ENCODE measurements at places on chromosomes 11 and 22. TPM values are rescaled to one million over a fixed set of nuclear protein-coding genes. Genes with fewer than 3 reads are reported as not detected.

The TBX1 gene
- total RNA-seq = 0.09 TPM

DNA sequence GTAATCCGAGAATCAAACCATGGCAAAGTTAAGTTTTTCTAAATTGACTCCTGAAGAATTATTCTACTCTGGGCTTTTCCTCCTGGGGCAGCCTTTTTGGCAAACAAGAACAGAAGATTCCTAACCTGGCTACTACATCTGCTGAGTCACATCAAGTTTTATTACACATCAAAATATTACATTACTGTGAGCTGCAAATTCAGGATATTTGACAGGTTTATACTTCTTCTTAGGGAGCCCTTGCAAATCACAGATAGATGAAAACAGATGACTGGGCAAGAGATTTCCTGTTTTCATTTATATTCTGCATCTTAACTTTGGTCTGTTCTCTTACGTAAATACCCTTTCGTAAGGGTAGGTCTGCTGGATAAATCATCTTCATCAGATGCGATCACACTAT, 23.6 kb downstream of the XRRA1 start:
- no peaks in the 10 kb centered on the region for H3K27me3 ChIP-seq
- H3K4me3 ChIP-seq = peak overlapping the region; percentile 9
- H3K36me3 ChIP-seq = peaks cover 6% of the 10 kb centered on the region
- no peak for DNase-seq
- no peak overlapping the region for H3K27ac ChIP-seq
- peaks cover 19% of the 10 kb centered on the region for H3K4me1 ChIP-seq

- H3K4me1 ChIP-seq = no peaks in the 10 kb centered on the region
- no peaks in the 10 kb centered on the region for H3K27me3 ChIP-seq
- no peak overlapping the region for H3K4me3 ChIP-seq
- H3K27ac ChIP-seq = no peak overlapping the region
- H3K36me3 ChIP-seq = no peaks in the 10 kb centered on the region
Measured at GRCh38 chr22:21916309-21916918, 36.2 kb downstream of the PPM1F start.

GRCh38 chr22:45120931-45121330, 42.8 kb upstream of the NUP50 start:
- no peak for DNase-seq
- no peaks in the 10 kb centered on the region for H3K4me1 ChIP-seq
- H3K27me3 ChIP-seq = peaks cover 13% of the 10 kb centered on the region

DNA sequence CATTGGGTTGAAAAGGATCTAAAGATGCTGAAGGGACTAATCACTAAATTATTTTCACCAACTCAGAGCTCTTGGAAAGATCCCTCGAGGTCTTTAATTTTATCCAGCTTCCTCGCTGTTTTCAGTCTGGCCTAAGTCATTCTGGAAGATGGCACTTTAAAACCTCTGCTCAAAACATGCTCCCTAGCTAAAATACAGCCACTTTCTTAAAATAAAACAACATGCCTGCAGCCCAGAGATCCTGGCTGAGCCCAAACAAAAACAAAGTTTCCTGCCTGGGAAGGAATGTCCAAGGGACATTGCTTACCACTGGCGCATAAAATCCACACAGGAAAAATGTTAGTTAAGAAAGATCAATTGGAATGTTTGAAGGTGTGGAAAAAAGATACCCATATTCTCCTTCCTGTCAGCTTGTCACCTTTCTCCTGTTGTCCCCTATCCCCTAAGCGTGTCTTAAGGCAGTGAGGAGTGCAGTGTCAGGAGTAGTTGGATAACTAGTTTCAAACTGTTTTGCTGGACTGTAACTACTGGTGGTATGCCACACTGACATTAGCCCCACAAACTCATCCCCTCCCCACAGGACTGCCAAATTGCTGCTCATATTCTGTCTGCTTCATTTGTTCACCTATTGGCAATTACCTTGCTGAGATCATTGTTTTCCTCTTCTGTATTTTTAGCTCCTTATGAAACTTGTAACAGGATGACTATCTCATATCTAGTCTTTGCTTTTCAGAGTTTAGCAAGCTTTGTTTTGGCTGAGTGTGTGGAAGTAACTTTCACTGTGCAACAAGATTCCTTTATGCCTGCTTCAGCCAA, 108.3 kb upstream of the SESN3 start:
- peaks cover 23% of the 10 kb centered on the region for H3K4me1 ChIP-seq
- DNase-seq = no peak
- no peak overlapping the region for H3K4me3 ChIP-seq

The POLD4 gene
- total RNA-seq = 36.4 TPM

GRCh38 chr11:7574491-7575130, 60.8 kb downstream of the PPFIBP2 start:
- H3K27me3 ChIP-seq = peaks cover 52% of the 10 kb centered on the region
- no peak overlapping the region for H3K4me3 ChIP-seq
- DNase-seq = no peak
- no peaks in the 10 kb centered on the region for H3K36me3 ChIP-seq

GRCh38 chr11:7490535-7490934, 5.2 kb downstream of the OLFML1 start:
- peaks cover 2% of the 10 kb centered on the region for H3K27me3 ChIP-seq
- H3K27ac ChIP-seq = no peak overlapping the region
- H3K4me3 ChIP-seq = no peak overlapping the region
- no peak for DNase-seq

GRCh38 chr11:116498161-116498560, 274.6 kb downstream of the BUD13 start:
- no peaks in the 10 kb centered on the region for H3K4me1 ChIP-seq
- H3K36me3 ChIP-seq = no peaks in the 10 kb centered on the region

The OR8A1 gene
- total RNA-seq = not detected

- H3K4me1 ChIP-seq = no peaks in the 10 kb centered on the region
- H3K36me3 ChIP-seq = no peaks in the 10 kb centered on the region
- H3K27ac ChIP-seq = no peak within 1 kb of the TSS
- DNase-seq = no peak
Measured at GRCh38 chr11:6771926-6772893, at the start of gene OR2AG2. TSS of gene OR2AG2 (minus strand) at chr11:6771976. CDS start at chr11:6768957, 3,019 bp downstream.

The SHISA8 gene
- 5.3 TPM for total RNA-seq

- peak overlapping the region; percentile 15 for H3K27ac ChIP-seq
- H3K27me3 ChIP-seq = no peaks in the 10 kb centered on the region
- no peaks in the 10 kb centered on the region for H3K36me3 ChIP-seq
- DNase-seq = no peak
- peaks cover 33% of the 10 kb centered on the region for H3K4me1 ChIP-seq
Measured at GRCh38 chr11:114317787-114318137, 21.6 kb downstream of the NNMT start.

The CHKB gene
- 83.2 TPM for total RNA-seq

GRCh38 chr11:2480874-2481220, 36.0 kb downstream of the KCNQ1 start:
- H3K4me1 ChIP-seq = peaks cover 12% of the 10 kb centered on the region
- H3K36me3 ChIP-seq = peaks cover 30% of the 10 kb centered on the region
- peak overlapping the region; percentile 15 for H3K27ac ChIP-seq
- H3K27me3 ChIP-seq = no peaks in the 10 kb centered on the region
- peak overlapping the region; percentile 59 for H3K4me3 ChIP-seq

- H3K36me3 ChIP-seq = no peaks in the 10 kb centered on the region
- H3K4me3 ChIP-seq = no peak overlapping the region
- DNase-seq = no peak
Measured at GRCh38 chr11:7858006-7858405, 61.3 kb upstream of the OR5P2 start.

DNA sequence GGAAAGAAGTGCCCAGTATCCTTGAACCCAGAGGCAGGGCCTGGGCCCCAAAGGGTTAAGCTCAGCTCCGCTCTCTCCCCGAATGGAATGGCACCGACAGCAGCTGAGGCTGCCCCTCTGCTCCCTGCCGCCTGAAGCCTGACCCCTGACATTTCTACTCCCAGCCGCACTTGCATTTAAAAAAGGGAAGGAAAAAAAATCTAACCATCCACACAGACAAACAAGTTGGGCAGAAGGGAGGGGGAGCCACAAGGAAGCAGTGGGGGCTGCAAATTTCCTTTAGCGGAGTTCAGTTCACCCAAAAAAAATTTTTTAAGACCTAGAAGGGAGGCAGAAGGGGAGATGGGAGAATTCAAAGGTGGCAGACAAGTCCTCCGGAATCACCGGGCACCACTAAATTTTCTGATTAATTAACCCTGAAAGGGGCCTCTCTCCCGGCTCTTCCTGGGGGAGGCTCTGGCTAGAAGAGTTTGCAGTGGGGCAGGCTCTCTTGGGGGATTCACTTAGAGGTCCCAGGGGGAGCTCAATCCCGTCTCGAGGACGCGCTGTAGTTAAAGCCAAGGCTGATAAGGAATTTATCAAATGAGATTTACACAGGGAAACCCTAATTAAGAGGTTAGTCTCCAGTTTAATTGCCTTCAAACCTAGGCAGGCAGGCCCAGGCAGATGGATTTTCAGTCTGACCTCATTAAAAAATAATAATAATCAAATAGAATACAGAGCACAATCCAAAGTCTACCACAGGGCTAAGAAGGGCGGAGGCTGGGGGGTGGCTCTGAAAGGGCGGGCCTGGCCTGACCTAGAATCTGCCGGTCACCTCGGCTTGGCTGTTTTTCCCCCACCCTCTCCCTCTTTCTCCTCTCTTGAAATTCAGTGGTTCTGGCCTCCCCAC, 25.6 kb downstream of the MN1 start:
- no peak overlapping the region for H3K27ac ChIP-seq
- no peaks in the 10 kb centered on the region for H3K36me3 ChIP-seq
- DNase-seq = no peak
- peaks cover 7% of the 10 kb centered on the region for H3K27me3 ChIP-seq
- H3K4me3 ChIP-seq = no peak overlapping the region
- H3K4me1 ChIP-seq = no peaks in the 10 kb centered on the region

DNA sequence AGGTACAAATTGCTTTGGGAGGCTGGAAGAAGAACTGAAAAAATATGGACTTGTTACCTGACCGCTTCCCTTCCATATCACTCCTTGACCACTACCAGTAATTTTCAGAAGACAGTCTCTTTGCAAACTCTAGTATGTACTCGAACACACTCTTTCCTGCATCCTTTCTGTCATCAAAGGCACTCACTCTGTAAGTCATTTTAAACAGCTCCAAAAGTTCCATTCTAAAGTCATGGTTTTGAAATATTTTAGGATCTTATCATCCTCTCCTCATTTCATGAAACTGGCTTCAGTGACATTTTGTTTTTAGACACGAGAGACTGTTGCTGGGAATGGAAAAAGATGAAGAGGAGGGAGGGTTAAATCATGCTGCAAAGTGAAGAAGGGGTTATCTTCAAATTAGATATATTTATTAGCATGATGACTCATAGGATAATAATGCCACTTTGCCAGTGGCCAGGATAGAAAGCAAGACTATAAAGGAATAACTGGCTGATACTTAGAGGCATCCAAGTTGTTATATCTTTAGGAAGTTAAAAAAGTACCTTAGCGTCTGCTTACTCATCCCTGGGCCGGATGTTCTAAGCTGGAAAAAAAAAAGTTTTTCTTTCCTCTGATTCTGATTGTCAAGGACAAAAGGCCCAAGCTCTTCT, 549.3 kb downstream of the METTL15 start:
- H3K4me3 ChIP-seq = no peak overlapping the region
- DNase-seq = no peak
- H3K36me3 ChIP-seq = no peaks in the 10 kb centered on the region
- H3K27ac ChIP-seq = no peak overlapping the region
- no peaks in the 10 kb centered on the region for H3K4me1 ChIP-seq

Data from activated CD4-positive, alpha-beta T cell treated with anti-CD3 and anti-CD28 coated beads, Interleukin-2, amount 10 ng/mL, durations not matched to agents 24 days and 14 days (primary cell).